ENCODE measurements at places on chromosomes 11 and 22.

DNA sequence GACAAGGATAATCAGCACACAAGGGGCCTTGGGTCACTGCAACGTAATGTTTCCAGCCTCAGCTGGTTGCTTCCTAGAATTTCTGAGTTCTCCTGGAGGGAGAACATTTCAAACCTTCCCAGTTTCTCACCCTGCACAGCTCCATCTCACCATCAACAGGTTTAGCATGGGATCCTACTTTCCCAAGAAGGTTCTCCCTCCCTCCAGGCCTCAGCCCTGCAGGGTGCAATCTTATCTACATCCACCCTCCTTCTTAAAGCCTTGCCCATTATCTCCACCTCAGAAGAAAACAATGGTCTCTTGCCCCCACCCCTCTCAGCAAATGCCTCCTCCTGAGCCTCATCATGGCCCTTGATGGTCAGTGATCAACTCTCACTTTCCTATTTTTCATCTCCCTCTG, 23.6 kb downstream of the CADM1 start:
- no peak for DNase-seq

DNA sequence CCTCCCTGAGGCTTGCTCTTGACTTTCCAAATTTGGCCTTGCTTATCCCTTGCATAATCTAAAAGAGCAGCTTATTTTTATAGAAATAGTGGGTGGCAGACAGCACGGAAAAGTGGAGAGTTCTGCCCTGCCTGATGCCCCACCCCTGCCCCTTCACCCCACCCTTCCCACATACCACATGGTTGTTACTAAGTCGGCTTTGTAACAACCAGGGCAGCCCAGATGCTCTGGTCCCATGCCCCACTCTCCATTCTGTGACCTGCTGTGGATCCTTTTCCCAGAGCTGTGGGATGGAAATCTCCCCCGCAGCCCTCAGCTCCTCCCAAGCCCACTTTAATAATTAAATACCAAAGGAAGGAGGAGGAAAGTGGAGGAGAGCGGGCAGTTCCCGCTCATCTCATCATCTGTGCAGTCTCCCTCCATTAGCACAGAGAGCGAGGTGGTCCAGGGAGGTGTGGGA, 10.9 kb downstream of the MRGPRF start:
- DNase-seq, result no peak

- no peak for DNase-seq
Observed at GRCh38 chr11:72405009-72405408, 29.3 kb downstream of the CLPB start.

DNA sequence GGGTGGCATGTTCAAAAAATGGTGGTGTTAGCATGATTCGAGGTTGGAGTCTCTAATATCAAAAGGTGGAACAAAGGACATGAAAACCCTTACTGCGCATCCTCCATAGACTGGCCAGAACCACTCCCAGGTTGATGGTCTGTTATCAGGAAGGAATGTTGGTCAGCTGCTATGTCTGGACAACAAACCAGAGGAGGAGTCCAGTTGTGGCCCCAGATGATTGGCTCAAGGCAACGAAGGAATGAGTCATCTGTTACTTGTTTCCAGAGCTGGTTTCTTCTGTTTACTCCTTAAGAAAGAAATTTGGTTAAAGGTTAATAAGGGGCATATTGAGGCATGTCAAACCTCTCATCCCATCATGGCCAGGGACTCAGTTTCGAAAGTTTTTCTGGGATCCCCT, 56.8 kb upstream of the GRIA4 start:
- peak; percentile 70 for DNase-seq

GRCh38 chr11:120994091-120994859, 29.6 kb upstream of the TBCEL start:
- no peak for DNase-seq

GRCh38 chr22:49019737-49020713, 807.6 kb downstream of the BRD1 start:
- DNase-seq, result no peak

- no peak for DNase-seq
Observed at GRCh38 chr11:134409552-134410429, 2.3 kb downstream of the B3GAT1 start.

- DNase-seq, result no peak
Observed at GRCh38 chr11:134026655-134027343, 42.1 kb upstream of the JAM3 start.

- no peak for DNase-seq
Observed at GRCh38 chr22:43154887-43155536, 3.7 kb downstream of the TSPO start.

GRCh38 chr11:123391646-123392348, 38.3 kb upstream of the GRAMD1B start:
- DNase-seq, result no peak
